ENCODE measurements at places on chromosomes 1 and 21. TPM values are rescaled to one million over a fixed set of nuclear protein-coding genes. Genes with fewer than 3 reads are reported as not detected.

- DNase-seq, result no peak
Observed at GRCh38 chr1:188463919-188464318, 1635.2 kb downstream of the PLA2G4A start.

Gene TBX19
- 0.39 TPM for total RNA-seq

DNA sequence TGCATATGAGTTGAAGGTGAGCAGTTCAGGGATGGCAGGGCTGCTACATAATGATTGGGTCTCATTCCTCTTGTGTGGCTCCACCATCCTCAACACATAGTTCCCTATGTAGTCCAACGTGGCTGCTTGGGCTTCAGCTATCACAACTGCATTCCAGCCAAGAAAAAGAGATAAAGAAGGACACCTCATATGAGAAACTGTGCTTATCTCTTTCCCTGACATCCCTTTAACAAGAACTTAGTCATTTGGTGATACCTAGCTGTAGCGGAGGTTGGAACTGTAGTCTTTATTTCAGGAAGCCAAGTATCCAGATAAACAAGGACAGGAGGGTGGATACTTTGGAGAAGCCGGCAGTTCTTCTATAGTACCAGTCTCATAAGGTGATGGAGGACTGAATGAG lies 42.7 kb upstream of the DNASE2B start:
- DNase-seq, result no peak

- no peak for DNase-seq
Observed at GRCh38 chr1:167964646-167965045, 27.8 kb upstream of the MPC2 start.

GRCh38 chr1:110155878-110156522 lies 5.7 kb downstream of the SLC6A17 start:
- peak; percentile 27 for DNase-seq

- DNase-seq, result peak; percentile 96
Observed at GRCh38 chr21:35197992-35198431, 148.9 kb upstream of the RUNX1 start.

DNA sequence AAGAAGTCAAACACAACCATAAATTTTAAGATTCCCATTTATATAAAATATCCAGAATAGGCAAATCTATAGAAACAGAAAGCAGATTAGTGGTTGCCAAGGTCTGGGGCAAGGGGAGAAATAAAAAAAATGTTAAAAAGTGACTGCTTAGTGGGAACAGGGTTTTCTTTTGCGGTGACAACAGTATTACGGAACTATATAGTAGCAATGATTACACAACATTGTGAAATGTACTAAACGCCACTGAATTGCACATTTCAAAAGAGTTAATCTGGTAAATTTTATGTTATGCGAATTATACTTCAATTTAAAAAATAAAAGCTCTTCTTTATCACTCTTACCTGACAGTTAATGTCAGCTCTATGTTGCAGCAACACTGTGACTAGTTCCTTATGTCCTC lies 105.2 kb downstream of the ACBD6 start:
- no peak for DNase-seq

- DNase-seq, result peak; percentile 69
Observed at GRCh38 chr1:61076728-61077675, 5.4 kb upstream of the NFIA start.
